Ascending aorta (tissue), 2 donors: ENCODE measurements at places on chromosomes 7 and 10. TPM values are rescaled to one million over a fixed set of nuclear protein-coding genes. Genes with fewer than 3 reads are reported as not detected.

- no peak overlapping the region for H3K27ac ChIP-seq
- no peaks in the 10 kb centered on the region for H3K4me1 ChIP-seq
- DNase-seq, result no peak
- H3K4me3 ChIP-seq, result no peak overlapping the region
- no peaks in the 10 kb centered on the region for H3K36me3 ChIP-seq
- H3K27me3 ChIP-seq, result no peaks in the 10 kb centered on the region
These were observed 33.6 kb downstream of the AOAH start for GRCh38 chr7:36690514-36691187.

DNA sequence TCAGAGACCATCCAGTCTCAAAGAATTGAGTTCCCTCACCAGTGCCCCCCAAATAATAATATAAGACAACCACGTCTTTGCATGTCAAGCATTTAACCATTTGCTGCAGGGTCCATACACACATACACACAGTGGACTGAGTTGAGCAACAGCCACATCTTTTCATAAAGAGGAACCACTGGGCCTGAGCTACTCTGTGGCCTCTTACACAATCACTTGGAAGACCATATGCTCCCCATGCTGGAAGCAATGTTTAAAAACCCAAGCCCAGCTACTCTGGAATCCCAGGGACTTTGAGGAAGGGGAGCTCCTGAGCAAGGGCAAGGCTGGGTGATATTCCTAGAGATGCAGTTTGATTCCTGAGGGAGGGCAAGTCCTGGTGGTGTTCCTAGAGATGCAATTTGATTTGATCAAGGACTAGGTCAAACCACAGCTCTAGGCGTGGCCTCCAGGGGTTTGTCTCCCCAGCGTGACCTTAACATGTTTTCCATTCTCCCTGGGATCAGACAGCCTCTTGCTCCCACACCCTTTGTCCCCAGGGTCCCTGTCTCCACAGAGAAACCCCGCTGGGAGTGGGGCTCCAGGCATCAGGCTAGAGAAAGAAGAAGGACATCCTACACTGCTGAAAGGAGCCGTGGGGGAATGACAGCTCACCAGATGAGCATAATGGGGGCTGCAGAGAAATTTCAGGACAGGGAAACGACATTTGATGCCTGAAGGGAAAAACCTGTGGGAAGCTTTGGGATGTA, 376.2 kb upstream of the MGMT start:
- no peaks in the 10 kb centered on the region for H3K36me3 ChIP-seq
- no peaks in the 10 kb centered on the region for H3K27me3 ChIP-seq
- no peak overlapping the region for H3K4me3 ChIP-seq
- H3K4me1 ChIP-seq, result no peaks in the 10 kb centered on the region
- no peak overlapping the region for H3K27ac ChIP-seq
- no peak for DNase-seq

- H3K4me1 ChIP-seq, result peaks cover 4% of the 10 kb centered on the region
- H3K27me3 ChIP-seq, result peaks cover 13% of the 10 kb centered on the region
- DNase-seq, result no peak
- no peaks in the 10 kb centered on the region for H3K36me3 ChIP-seq
- no peak overlapping the region for H3K4me3 ChIP-seq
- H3K27ac ChIP-seq, result no peak overlapping the region
These were observed 56.3 kb upstream of the LBX1 start for GRCh38 chr10:101285519-101286070.

- no peaks in the 10 kb centered on the region for H3K36me3 ChIP-seq
- no peaks in the 10 kb centered on the region for H3K27me3 ChIP-seq
These were observed 44.8 kb upstream of the GRID1 start for GRCh38 chr10:86411281-86411841.

- H3K27ac ChIP-seq, result peak overlapping the region; percentile 40
- peak overlapping the region; percentile 70 for H3K4me3 ChIP-seq
- no peaks in the 10 kb centered on the region for H3K4me1 ChIP-seq
- H3K27me3 ChIP-seq, result no peaks in the 10 kb centered on the region
- H3K36me3 ChIP-seq, result no peaks in the 10 kb centered on the region
These were observed 72.8 kb upstream of the ZNF722 start for GRCh38 chr7:63925626-63926460.

The PAX4 gene
- not detected for total RNA-seq

The LIPF gene
- 7.1 TPM for total RNA-seq

The CLDN3 gene
- total RNA-seq, result not detected
